Glomerular endothelial cell (primary cell): ENCODE measurements at places on chromosomes 2 and 18. TPM values are rescaled to one million over a fixed set of nuclear protein-coding genes. Genes with fewer than 3 reads are reported as not detected.

GRCh38 chr2:160918258-160918657 lies 242.0 kb upstream of the TANK start:
- DNase-seq, result no peak

GRCh38 chr18:24176727-24177416 lies 38.0 kb downstream of the CABYR start:
- no peak for DNase-seq

- no peak for DNase-seq
Observed at GRCh38 chr2:223599640-223600380, 2.4 kb downstream of the SCG2 start.

DNA sequence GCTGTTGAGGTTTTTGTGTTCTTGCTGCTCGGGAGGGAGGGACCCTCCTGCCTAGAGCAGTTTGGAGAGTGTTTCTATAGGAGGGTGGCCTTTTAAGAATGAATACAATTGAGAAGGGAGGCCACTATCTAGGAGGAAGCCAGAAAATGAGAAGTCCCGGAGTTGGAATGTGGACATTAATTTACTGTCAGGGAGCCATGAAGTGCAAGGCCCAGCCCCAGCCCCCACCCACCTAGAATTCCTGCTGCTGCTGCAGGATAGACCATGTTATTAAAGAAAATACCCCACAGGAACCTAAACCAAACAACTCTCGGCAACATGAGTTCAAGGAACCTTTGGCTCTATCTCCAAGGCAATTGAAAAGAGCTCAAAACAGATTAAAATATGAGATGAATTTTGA lies 46.0 kb downstream of the ZBTB7C start:
- no peak for DNase-seq

DNA sequence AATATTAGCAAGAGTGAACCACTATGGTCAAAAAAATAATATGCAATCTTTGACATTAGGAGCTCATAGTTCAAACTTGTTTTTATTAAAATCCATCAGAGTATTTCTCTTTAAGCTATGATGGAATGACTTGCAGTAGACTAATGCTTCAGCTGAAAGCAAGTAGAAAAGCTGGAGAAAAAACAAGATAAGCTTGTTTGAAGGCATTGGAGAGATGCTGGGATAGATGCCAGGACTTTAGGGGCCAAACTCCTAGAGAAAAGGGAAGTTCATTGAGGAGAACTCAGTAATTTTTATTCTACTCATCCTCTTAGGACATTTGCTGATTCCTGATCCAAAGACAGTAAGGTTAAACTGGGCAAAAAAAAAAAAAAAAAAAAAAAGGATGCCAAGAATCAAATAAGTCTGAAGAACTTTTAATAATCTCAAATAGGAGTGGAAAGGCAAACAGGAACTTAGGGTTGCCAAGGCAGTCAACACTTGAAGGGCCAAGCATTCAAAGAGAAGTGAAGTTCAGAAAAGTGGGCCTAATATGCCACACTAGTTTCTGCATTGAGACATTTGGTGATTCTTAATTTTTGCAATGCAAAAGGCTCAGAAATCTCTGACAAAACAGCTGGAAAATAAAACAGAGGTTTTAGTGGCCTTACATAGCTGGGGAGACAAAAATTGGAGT lies 19.7 kb upstream of the AFF3 start:
- no peak for DNase-seq

DNA sequence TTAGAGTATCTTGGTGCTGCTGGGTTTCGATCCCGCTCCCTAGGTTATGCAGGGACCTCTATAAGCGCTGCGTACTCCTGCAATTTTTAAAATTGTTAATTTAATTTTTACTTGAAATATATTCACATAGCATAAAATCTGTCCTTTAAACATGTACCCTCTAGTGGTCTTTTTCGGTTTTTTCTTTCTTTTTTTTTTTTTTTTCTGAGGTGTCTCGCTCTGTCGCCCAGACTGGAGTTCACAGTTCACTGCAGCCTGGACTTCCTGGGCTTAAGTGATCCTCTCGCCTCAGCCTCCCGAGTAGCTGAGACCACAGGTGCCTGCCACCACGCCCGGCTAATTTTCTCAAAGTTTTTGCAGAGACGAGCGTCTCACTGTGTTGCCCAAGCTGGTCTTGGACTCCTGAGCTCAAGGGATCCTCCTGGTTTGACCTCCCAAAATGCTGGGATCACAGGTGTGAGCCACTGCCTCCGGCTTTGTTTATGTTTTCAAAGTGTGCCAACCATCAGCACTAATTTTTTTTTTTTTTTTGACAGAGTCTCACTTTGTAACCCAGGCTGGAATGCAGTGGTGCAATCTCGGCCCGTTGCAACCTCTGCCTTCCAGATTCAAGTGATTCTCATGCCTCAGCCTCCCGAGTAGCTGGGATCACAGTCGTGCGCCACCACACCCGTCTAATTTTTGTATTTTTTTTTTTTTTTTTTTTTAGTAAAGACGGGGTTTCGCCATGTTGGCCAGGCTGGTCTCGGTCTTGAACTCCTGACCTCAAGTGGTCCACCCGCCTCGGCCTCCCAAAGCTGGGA lies 585 bp upstream of the MOB1A start:
- no peak for DNase-seq

DNA sequence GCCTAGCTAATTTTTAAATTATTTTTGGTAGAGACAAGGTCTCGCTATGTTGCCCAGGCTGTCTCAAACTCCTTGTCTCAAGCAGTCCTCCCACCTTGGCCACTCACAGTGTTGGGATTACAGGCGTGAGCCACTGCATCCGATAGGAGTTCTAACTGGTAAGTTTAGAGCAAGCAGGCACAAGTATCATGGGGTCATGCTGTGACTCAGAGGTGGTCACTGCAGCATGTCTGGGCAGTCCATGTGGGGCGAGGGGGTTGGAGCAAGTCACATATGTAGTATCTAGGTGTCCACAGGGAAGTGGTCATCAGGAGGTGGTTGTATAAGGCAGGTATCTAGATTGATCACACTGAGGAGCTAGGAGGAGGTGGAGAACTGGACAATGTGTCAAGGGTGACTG lies 22.7 kb upstream of the STARD7 start:
- no peak for DNase-seq

GRCh38 chr2:165874445-165875039 lies 79.0 kb downstream of the TTC21B start:
- peak; percentile 25 for DNase-seq

DNA sequence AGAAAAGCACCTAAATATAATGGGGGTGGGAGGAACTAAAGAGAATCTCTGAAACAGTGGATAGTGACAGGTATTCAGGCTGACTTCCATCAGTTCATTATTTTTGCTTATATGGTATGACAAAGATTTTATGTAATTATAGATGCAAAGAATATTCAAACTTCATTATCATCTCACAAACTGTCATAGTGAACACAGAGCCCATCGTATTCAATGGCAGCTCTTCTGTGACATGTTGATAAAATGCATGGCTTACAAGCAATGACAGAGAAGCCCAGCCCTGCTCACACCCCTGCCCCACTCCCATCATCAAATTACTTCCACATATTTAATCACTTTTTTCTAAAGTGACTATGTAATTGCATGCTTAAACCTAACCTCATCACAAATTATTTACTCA lies 904.3 kb downstream of the LRP1B start:
- no peak for DNase-seq

DNA sequence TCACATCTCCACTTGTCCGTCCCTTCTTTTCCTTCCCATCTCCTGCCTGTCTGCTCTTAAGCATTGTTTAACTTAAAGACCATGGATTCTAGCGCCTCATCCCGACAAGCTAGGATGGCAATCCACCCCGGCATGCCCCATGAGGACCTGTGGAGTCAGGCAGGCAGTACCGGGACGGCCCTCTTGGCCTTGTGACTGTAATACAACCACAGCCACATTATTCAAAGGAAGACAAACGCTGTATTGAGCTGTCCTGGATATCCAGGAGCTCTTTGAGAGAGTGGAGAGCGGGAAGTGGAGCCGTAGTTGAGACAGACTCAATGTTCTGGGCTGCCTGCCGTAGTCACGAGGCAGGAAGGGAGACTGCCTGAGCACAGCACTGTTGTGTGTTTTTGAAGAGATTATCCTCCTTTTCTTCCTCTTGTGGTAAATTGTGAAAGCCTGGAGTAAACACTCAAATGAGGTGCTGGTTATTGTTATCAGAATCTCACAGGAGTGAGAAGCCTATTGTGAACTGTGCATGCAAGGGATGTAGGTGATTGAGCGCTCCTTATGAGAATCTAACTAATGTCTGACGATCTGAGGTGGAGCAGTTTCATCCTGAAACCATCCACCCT lies 929.8 kb upstream of the CNTNAP5 start:
- no peak for DNase-seq

- DNase-seq, result no peak
Observed at GRCh38 chr2:16325016-16325975, 340.3 kb downstream of the CYRIA start.

The ANKRD30B gene
- total RNA-seq, result 0.70 TPM in 1 of 2 replicates, not detected in the other

- DNase-seq, result no peak
Observed at GRCh38 chr2:135030826-135031225, 16.4 kb downstream of the MAP3K19 start.

The RAB31 gene
- total RNA-seq, result 19.4 and 32.8 TPM in 2 replicates

- DNase-seq, result no peak
Observed at GRCh38 chr18:23351521-23351920, 101.6 kb upstream of the RIOK3 start.

The TUBA3E gene
- total RNA-seq, result not detected in 2 replicates

DNA sequence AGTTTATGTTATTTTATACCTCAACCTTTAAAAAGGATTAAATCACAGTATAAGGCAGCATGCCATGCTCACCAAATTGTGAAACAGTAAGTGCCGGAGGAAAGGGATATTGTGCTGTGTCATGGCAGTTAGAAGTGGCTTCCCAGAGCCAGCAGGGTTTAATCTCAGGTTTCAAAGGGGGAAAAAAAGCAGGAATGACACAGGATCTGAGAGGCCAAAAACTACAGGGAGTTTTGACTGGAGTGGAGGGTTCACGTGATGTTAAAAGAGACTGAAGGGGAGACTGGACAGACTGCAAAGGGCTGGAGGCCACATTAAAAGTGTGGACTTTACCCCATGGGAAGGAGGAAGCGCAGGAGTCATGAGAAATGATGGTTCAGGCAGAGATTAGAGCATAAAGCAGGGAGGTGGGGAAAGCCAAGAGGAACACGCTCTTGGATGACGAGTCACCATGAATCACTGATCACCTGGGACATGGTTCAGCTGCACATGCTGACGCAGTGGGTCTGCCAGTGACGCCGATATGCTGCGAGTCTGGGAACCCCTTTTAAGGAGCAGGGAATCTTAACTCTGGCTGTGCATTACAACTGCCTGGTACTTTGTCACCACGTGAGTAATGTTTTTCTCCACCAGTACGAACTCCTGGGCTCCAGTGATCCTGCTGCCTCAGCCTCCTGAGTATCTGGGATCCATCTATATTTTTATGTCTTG lies 6.1 kb downstream of the CHMP1B start:
- DNase-seq, result peak; percentile 88

GRCh38 chr2:106536490-106536889 lies 49.3 kb downstream of the CD8B2 start:
- no peak for DNase-seq

DNA sequence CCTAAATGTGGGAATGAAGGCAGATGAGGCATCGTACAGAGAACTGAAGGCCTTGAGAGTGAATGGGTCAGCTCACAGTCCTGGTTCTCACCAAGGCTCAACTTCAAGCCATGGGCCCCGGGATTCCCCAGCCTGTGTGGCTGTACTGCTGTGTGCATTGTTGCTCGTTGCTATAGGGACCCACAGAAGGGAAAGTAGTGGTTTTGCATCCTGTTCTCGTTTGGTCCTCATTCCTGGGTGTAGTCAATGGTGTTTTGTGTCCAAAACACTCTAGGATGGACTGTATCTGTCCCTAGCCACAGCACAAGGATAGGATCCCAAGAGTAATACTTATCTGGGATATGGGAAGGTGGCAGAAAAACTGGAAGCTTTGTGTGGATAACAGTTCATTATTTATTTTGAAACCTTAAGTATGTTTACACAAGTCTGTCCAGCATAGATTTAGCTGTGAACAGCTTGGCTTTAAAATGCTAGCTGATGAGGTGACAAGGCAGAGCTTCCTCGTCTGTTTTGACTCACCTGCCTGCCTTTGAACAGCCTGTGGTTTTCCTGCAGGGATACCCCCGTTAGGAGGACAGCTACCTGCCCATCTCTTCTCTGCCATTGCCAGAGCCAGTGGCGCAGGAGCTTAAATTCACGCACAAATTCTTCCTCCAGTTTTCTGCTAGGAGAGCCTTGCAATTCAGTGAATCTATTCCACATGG lies 85.0 kb downstream of the WDSUB1 start:
- no peak for DNase-seq

The C2orf66 gene
- total RNA-seq, result 0.39 and 1.1 TPM in 2 replicates

The TTLL4 gene
- 14.8 and 21.1 TPM in 2 replicates for total RNA-seq

The GRHL1 gene
- 0.82 TPM in 1 of 2 replicates, not detected in the other for total RNA-seq

DNA sequence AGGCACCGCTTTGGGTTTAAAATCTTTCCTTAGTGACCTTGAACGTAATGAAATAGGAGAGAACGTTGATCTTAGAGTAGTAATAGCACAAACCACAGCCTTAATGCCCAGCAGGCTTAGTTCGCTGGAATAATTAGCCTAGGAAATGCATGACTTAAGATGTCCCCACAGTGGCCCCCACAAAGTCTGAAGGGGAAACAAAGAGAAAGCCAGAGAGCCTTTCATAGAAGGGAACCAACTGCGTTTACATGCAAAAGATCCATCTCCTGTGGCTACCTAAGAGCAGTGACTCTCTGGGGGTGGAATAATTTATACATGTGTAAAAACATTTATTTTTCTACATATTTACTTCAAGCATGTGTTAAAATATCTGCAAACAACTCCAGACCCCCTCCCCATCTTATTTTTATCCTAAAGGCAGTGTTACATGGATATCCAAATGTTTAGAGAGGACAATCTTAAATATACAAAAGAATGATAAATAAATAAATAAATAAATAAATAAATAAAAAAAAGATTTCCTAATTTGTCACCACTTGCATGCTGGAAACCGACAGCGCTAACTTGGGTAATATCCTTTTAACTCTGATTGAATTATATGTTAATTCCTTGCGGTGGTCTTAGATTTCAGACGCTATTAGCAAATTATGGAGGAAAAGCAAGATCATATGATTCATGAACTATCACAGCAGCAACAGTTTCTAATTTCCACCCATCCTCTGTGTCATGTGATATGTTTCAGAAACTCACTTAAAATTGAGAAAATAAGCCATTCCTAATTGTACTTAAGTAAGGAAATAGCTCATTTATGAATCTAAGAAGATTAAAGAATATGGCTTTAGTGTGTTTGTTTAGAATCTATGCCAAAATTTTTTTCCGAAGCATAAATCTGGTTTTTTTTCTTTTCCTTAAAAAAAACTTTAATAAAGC lies 23.4 kb upstream of the CYP1B1 start:
- no peak for DNase-seq

GRCh38 chr2:39492716-39493115 lies 55.6 kb upstream of the MAP4K3 start:
- DNase-seq, result no peak

- DNase-seq, result no peak
Observed at GRCh38 chr2:217357886-217358620, 498.2 kb upstream of the TNP1 start.

DNA sequence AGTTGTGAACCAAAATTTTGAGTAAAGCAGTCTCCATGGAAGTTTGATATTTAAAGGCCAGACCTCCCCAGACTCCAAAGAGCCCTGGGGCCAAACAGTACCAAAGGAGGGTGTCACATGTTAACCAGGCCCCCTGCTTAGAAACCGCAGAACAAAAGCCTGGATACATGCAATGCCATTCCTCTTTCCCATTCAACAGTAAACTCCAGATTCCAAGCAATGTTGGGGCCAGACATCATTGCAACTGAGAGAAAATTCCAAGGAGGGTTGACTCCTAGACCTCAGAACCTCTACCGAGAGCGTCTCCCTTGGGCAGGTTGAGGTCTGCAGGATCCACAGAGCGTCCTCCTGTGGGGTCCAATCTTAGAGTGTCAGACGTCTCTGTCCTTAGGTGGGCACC lies 404.4 kb upstream of the SYT4 start:
- DNase-seq, result no peak

The LCT gene
- under 0.01 TPM in 1 of 2 replicates, not detected in the other for total RNA-seq

- no peak for DNase-seq
Observed at GRCh38 chr2:189076572-189076971, 102.4 kb downstream of the COL3A1 start.
